ENCODE measurements at places on chromosomes 7 and 10.

GRCh38 chr7:26091933-26092332 lies 60.1 kb upstream of the NFE2L3 start:
- no peak for DNase-seq

GRCh38 chr10:14481752-14482151 lies 151.0 kb upstream of the FRMD4A start:
- DNase-seq = no peak

DNA sequence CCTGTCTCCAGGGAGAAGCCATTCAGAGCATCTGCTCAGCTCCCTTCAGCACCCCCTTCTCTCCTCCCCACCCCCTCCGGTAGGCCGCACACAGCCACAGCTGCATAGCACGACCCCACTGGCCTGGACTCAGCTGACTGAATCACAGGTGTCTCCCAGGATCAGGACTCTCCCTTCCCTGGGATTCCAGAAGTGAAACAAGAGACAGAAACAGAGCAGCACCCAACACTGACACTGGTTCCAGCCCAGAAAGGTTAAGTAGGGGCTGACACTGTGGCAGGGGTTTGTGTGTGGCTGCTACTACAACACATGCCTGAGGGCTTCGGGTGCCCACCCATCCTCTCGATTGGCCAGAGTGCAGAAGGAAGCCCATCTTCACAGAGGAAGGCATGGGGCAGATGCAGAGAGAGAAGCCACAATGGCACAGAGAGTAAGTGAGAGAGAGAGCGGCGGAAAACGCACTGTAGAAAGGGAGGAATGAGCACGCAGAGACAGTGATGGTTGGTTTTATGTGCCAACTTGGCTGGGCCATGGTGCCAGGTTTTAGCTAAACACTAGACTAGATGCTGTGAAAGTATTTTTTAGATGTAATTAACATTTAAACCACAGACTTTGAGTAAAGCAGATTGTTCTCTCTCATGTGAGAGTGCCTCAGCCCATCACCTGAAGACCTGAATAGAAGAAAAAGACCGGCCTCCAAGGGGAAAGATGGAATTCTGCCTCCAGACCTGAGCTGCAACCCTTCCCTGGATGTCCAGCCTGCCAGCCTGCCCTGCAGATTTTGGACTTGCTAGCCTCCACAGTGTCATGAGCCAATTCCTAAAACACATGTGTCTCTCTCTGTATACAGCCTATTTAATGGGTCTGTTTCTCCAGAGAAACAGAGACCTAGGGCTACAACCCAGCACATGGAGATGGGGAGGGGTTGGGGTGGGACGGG lies 107.5 kb downstream of the GRB10 start:
- no peak for DNase-seq

GRCh38 chr10:79380125-79380945 lies 33.1 kb downstream of the PPIF start:
- no peak for DNase-seq

- DNase-seq = no peak
These were observed 9.8 kb upstream of the PARD3 start for GRCh38 chr10:34824870-34825269.

GRCh38 chr7:13826752-13827151 lies 162.7 kb downstream of the ETV1 start:
- no peak for DNase-seq

GRCh38 chr10:96496281-96496925 lies 17.3 kb downstream of the TLL2 start:
- DNase-seq = no peak

- DNase-seq = no peak
These were observed 114.0 kb downstream of the TCF7L2 start for GRCh38 chr10:113064039-113064438.

DNA sequence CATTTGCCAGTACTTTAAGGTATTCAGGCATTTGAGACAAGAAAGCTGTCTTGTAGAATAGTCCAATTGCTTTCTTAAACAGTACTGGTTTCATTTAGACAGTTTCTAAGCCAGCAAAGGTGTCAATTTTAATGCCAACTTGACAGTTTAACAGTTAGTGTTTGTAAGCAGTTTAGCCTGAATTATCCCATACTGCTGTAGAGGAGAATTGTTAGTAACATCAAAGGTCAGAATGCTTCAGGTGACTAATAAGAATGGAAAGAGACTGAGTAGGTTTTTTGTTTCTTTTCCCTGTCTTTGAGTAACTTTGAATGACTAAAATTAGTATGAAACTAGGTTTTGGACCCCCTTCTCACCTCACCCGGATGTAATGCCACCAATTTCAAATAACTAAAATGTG lies 29.5 kb upstream of the VDAC2 start:
- no peak for DNase-seq

DNA sequence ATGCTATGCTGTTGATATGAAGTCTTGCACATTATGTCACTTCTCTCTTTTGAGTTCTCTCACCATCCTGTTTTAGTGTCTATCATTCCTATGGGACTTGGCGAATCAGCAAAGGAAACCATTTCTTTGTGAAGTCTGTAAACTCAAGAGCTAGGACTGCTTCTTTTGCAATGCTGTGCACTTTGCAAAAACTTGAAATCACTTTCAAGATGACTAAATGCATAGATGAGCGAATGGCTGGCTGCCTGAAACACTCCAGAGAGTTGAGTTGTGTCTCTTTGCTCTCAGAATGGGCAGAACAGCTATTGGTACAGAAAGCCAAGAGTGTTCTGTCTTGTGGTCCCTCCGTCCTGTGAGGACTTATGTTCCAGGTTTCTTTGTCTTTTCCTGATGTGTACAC lies 18.3 kb upstream of the ELMO1 start:
- DNase-seq = no peak

- no peak for DNase-seq
These were observed 100.9 kb upstream of the TAS2R16 start for GRCh38 chr7:123096434-123096833.

GRCh38 chr10:126454045-126454751 lies 65.9 kb upstream of the ADAM12 start:
- DNase-seq = no peak

DNA sequence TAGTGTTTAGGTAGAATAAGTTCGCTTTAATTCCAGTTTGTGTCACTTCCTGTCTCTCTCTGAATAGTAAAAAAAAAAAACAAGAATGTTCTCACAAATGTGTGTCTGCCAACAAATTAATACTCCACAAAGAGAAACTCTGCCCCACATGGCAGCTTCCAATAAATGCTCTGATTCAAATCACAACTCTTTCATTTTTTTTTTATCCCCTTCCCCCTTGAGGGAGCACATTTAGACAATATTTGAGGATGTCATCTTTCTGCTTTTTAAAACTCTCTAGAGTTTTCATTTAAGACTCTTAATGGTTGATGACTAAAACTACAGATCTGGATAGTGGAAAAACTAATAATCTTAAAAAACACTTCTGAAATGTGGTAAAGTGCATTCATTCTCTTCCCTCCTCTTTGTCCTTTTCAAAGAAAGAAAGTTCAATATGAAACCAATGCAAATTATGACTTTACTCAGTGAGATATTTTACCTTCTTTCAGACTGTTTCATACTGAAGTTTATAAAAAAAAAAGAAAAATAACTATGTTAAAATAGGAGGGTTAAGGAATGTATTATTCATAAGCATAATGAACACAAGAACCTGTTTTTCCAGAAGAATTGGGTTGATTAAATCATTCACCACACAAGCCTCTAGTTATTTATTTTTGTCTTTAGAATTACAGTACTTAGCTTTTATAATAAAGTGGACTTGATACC lies 42.3 kb downstream of the ARID5B start:
- DNase-seq = no peak

DNA sequence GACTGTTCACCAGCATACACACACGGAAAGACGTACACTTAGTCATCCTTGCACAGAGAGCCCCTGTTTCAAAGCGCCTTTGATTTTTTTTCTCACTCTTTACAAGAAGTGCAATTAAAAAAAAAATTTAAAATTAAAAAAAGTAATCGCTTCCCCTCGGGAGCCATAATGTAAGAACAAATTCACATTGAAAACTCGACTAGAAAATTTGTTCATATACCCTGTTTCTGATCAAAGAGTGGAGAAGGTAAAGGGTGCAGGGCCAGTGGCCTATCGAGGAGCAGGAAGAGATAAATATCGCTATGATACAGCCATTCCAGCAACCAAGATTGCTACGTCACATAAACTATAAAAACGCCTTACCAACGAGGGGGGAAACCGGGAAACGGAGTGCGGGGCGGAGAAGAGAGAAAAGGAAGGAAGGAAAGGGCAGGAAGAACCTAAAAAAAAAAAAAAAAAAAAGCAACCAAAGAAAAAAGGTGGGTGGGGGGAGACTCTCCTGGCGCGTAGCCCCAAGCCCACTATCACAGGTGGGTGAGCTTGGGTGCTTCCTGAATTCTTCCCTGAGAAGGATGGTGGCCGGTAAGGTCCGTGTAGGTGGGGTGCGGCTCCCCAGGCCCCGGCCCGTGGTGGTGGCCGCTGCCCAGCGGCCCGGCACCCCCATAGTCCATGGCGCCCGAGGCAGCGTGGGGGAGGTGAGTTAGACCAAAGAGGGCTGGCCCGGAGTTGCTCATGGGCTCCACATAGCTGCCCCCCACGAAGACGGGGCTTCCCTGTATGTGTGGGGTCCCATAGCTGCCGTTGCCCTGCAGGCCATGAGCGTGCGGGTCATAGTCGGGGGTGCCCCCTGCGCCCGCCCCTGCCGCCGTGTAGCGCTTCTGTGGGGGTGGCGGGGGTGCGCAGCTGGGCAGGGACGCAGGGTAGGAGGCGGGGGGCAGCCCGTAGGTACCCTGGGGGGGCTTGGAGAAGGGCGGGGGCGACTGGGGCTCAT lies 5.2 kb upstream of the HOXA2 start:
- no peak for DNase-seq

DNA sequence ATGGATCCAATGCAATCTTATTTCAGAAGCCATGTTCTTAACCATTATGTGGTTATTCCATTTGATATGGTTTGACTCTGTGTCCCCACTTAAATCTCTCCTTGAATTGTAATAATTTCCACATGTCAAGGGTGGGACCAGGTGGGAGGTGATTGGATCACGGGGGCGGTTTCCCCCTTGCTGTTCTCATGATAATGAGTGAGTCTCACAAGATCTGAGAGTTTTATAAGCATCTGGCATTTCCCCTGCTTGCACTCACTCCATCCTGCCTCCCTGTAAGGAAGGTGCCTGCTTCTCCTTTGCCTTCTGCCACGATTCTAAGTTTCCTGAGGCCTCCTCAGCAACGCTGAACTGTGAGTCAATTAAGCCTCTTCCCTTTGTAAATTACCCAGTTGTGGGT lies 32.0 kb upstream of the TSPAN13 start:
- DNase-seq = no peak

DNA sequence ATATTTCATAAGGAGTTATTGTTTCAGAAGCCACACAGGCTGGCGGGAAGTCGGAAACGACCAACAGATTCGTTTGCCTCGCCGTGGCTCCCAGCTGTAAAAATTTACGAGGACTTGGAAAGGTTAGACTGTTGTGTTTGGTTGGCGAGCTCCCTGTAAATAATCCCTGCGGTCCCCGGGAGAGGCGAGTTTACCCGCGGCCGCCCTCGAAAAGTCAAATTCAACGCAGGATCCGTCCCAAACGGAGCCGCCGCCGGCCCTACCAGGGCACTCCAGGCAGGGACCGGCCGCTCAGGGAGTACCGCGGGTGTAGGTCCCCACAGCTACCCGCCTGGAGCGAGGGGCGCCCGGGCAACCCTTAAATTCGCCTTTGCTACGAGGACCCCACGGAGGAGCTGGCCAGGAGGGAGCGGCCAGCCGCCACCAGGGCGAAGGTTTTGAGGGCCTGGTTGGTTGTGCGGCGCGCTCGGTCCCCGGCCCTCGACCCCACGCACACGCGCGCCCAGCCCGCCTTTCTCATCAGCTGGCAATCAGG lies 726 bp upstream of the HOXA9 start:
- no peak for DNase-seq

GRCh38 chr7:47937711-47938573 lies 10.3 kb downstream of the PKD1L1 start:
- no peak for DNase-seq

DNA sequence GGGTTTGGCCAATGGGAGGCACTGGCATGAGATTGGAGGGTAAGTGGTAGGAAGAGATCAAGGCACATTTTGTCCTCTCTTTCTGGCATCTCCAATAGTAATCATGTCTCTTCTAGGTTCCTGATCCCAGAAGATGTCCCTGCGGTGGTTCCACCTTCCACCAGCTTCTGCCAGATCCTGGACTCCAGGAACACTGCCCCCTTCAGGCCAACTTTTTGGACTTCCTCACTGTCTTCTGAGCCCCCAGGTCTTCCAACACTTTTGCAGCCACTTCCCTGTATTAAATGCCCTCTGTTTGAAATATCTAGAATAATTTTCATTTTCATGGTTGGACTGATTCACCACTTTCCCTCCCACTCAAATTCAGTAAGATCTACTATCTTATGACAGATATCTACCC lies 60.9 kb downstream of the BAMBI start:
- no peak for DNase-seq

GRCh38 chr10:124035306-124035927 lies 58.0 kb downstream of the CHST15 start:
- no peak for DNase-seq

DNA sequence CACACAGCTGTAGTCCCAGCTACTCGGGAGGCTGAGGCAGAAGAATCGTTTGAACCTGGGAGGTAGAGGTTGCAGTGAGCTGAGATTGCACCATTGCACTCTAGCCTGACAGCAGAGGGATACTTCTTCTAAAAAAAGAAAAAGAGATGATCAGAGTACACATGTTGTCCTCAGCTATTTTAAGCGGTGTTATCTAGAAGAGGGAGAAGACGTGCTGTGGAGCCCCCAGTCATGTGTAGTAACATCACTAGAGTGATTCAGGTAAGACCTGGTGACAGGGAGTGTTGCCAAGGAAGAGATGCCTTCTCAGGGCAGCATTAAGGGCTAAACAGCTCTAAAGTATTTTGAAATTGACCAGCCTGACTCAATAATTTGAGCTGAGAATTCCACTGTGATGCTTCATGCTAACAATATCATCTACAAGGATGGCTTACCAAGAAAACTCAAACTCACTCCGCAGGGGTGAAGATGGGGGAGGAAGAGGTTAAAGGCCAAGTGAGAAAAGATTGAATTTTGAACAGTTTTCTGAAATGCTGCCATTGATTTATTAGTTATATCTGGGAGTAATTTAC lies 97.4 kb downstream of the KLF6 start:
- no peak for DNase-seq

GRCh38 chr10:126177417-126178030 lies 210.8 kb downstream of the ADAM12 start:
- DNase-seq = no peak

- DNase-seq = no peak
These were observed 85.9 kb downstream of the PON1 start for GRCh38 chr7:95238252-95238943.

DNA sequence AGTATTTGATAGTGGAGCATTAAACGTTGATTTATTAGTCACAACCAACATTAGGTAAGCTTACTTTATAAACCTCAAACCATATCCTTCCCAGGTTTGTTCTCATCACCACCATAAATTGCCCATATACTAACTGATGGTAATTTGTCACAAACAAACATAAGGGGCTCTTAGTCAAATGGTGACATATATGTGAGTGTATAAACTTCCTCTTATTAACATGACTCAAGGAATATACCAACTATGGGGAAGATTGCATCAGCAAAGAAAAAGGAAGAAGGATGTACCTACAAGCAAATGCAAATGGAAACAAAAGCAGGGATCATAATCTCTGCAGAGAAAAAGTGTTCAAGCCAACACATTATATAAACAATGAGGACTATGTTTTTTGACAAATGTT lies 418.2 kb upstream of the AKR1E2 start:
- no peak for DNase-seq

Measured in effector memory CD8-positive, alpha-beta T cell (primary cell).